COR-L47 (cell line): ENCODE measurements at places on chromosomes 6 and 20.
A peak's percentile ranks its signal among the peaks of the same experiment; 100 is the strongest.

DNA sequence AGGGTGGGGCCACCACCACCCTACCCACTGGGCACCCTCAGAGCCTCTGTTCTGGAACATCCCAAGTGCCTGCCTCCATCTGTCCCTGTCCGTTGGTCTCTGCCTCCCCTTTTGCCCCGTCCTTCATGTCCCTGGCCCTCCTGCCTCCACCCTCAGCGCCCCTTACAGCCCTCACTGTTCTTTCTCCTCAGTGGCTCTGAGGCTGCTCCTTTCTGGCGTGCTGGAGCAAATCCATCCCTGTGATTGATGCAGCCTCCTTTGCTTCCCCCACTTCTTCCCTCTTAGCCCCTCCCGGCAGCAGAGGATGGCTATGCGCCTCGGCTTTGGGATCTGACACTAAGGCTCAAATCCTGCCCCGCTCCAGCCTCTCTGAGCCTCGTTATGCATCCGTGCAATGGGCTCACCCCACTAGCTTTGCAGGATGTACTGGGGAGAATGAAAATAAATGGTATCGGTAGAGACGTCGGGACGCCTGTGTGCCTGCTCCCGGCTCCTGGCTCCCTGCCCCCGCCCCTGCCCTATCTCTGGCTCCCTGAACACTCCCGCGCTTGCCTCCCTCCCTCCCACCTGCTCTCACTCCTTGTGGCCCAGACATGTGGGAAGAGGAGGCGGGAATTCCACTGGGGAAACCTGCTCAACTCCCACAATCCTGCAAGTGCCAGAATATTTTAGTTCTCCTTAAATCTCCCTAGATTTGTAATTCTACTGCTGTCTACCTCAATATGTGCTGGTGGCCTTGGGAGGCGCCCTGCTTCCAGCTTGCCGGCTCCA lies 13.1 kb downstream of the VSTM2L start:
- no peak for DNase-seq

GRCh38 chr20:62055106-62055861 lies 10.4 kb downstream of the TAF4 start:
- DNase-seq = no peak

- no peak for DNase-seq
These were observed 84.2 kb upstream of the FOXC1 start for GRCh38 chr6:1525364-1526038.

- DNase-seq = no peak
These were observed 312.3 kb downstream of the TAF4 start for GRCh38 chr20:61753316-61753942.

DNA sequence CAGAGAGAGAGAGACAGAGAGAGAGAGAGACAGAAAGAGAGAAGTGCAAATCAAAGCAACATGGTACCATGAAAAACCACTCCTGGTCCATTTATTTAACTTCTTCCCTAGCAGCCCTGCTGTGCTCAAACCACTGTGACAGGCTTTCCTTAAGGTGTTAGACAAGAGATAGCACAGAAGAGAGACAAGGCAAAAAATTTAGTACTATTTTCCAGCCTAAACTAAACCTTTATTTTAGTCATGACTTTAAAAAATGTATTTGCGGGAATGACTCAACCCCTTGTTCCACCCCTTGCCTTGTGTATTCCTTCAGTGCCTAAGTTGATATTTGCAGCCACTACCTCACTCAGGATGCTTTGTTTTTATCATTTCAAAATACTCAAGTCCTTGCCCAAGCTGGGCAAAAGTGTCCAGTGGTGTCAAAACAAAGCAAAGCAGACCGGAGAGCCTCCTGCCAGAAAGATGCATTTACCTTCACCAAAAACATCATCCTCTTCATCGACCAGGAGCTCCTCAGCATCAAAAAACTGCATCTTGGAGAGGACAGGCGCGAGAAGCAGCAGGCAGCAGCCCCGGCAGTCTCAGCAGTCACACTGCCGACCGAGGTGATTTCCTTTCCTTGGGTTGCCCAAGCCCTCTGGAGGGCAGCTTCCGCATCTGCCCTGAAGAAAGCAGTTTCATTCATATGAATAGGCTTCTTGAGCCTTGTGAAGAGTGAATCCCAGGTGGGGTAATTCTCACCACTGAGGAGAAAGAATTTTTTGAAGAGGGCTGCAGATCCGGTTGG lies at the start of gene RIPOR2:
Gene RIPOR2 (minus strand): TSS at position 595 of the 787 bp plus-strand sequence. CDS start 62 bp downstream, at position 533.
- no peak for DNase-seq

- DNase-seq = no peak
These were observed 95.4 kb downstream of the BCAS1 start for GRCh38 chr20:53974785-53975555.

GRCh38 chr6:158849899-158850806 lies 31.0 kb upstream of the EZR start:
- no peak for DNase-seq

DNA sequence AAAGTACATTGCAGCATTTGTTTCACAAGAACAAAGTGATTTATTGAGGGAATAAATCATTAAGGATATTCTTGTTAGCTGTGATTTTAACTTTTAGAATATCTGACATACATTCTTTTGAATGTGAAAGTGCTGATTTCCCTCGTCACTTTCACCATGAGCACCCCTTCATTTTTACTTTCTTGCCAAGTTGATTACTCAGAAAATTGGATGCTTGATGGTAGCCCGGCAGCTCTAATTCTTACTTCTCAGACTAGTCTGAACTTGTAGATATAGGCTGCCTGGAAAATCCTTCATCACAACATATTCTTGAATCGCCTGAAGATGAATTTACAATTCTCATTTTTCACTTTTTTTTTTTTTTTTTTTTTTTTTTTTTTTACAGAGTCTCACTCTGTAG lies 147.1 kb upstream of the SMLR1 start:
- DNase-seq = no peak

- no peak for DNase-seq
These were observed 2.3 kb upstream of the SLC23A2 start for GRCh38 chr20:5003626-5004025.

DNA sequence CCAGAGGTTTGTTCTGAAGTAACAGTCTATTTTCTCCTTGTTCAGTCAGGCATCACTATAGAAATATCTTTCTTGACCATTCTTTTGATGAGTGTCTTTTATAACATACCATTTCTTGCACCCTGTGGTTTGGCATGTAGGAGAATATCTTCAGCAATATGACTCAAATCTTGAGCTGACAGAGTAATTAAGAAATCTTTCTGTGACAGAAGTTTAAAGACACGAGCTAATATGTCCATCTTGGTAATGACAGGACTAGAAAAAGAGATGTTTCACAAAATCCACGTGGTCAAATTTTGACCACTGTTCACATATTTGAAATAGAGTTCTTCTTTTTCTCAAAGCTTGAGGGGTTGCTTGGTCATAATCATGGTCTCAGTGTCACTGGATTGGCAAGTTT lies 149.9 kb downstream of the MYB start:
- no peak for DNase-seq

DNA sequence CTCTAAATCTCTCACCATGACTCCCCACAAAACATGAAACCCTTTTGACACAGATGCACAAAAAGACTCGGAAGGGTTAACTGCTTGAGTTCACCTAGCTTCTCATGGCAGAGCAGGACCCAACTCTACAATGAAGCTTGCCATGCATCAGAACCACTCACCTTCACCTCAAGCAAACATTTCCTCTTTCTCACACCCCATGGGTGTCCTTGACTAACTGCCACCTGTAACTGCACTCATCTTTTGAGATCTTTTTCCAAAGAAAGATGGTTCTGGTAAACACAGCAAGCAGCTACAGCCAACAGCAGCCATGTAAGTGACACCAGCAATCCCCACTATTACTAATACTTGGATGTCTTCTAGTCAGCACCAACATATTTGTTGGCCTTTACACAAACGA lies 76.5 kb downstream of the EFHC1 start:
- no peak for DNase-seq

GRCh38 chr6:82611751-82612150 lies 248.1 kb downstream of the TPBG start:
- no peak for DNase-seq

GRCh38 chr6:72783035-72783434 lies 161.2 kb downstream of the KCNQ5 start:
- DNase-seq = no peak

- DNase-seq = no peak
These were observed 3.4 kb upstream of the SULF2 start for GRCh38 chr20:47788741-47789080.

GRCh38 chr6:3058957-3059356 lies 9.3 kb upstream of the RIPK1 start:
- no peak for DNase-seq

- no peak for DNase-seq
These were observed 12.7 kb upstream of the GSTA3 start for GRCh38 chr6:52922161-52922560.

GRCh38 chr6:140784573-140784972 lies 1348.2 kb upstream of the GJE1 start:
- DNase-seq = no peak

- no peak for DNase-seq
These were observed 197.3 kb upstream of the PROKR2 start for GRCh38 chr20:5513975-5514516.

- no peak for DNase-seq
These were observed 37.2 kb upstream of the TFB1M start for GRCh38 chr6:155351273-155352129.

DNA sequence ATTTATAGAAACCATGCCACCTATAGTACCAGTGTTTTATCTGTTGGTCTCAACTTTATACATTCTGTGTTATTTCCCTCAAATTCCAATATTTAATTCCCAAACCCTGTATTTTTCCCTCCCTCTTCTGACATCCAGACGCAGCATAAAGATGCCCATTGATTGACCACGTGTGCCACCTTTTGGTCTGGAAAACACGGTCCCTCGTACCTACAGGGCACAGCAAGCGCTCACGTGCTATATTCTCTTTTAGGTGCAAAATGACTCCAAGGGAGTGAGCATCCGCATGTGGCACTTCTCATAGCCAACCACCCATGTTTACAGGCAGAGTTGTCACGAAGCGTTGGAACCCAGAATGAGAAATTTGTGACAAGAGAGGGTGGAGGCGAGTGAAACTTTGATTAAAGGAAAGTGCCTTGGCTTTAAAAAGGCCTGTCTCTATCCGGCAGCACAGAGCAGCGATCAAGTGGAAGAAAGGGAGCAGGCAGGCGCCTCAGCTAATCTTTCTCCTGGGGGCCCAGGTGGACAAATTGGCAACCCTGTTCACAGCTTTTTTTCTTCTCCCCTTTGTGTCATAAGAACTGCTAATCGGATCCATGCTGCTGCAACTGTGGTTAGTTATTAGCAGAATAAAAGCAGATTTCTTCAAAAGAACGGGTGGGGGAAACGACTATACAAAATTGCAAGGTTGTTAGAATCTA lies 225.9 kb downstream of the TMEM242 start:
- no peak for DNase-seq

GRCh38 chr6:49506569-49507111 lies 6.9 kb downstream of the GLYATL3 start:
- no peak for DNase-seq

DNA sequence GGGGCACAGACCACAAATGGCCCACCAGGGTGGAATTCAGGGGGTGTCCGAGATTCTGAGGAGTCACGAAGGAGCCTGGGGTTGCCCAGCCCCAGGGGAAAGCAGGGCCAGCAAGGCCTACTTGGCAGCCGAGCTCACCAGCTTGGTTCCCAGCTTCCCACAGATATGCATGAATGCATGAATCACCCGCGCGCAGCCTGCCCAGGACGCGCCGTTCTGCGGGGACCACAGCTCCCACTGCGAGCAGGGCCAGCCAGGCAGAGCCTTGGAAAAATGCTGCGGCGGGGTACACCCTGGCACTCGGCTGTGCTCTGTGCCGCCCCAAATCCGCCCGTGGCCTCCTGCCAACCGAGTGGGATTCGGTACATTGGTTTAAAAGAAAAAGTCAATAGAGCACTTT lies 211.0 kb downstream of the NFATC2 start:
- DNase-seq = no peak

DNA sequence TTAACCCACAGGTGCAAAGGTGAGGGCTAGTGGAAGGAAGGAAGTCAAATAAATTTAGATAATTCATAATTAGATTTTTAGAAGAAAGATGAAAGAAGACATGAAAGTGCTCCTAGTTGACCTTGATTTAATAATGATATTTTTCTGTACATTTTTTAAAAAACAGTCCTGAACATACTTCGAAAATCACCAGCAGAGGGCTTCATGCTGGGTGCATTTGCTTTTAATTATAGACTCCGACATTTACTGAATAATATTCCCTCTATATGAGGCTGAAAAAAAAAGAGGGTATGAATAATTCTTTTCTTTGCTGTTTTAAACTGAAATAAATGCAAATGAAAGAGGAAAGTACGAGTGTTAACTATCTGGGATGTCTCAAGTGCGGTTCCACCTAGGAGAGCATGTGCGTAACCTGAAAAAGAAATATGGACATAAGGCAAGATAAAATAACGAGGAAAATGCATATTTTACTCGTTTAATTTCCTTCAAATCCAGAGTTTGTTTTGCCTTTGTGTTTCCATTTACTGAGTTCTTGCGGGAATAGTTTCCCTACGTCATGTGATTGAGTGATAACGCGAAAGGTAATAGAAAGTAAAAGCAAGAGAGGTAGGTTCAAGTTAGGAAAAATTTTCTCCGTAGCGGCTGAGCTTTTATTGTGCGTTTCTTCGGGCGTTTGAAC lies 3.1 kb upstream of the TFAP2B start:
- DNase-seq = peak; percentile 14

- DNase-seq = no peak
These were observed 38.6 kb upstream of the GMPR start for GRCh38 chr6:16199804-16200203.

GRCh38 chr20:4065391-4065844 lies 50.1 kb upstream of the RNF24 start:
- DNase-seq = no peak

GRCh38 chr6:56724455-56724854 lies 81.8 kb upstream of the DST start:
- no peak for DNase-seq

DNA sequence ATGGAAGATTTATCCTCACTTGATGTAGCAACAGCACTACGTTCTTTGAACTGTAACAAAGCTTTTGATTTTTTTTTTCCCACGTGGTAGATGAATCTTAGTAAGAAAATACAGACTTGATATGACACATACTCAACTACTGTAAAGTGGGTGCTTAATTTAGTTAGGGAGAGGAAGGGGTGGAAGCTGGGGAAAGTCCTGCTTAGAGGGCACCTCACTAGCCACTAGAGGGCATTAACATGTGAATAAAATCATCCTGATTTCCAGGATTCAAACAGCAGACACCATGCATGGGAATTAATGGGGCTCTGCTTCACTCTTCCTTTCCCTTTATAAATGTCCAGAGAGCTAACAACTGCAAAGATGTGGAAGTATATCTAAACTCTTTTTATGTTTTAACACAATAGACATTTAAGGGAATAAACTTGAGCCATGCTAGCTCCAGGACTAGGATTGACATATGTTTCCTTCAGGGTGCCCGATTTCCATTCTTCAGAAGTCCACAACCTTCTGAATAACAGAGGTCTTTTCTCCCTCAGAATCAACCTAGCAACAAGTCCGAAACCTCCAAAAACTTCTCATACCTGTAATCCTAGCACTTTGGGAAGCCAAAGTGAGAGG lies 250.1 kb downstream of the ATXN1 start:
- DNase-seq = peak; percentile 51
